C1 segment of cervical spinal cord (tissue), 14 donors: ENCODE measurements at places on chromosomes 12 and 14.

DNA sequence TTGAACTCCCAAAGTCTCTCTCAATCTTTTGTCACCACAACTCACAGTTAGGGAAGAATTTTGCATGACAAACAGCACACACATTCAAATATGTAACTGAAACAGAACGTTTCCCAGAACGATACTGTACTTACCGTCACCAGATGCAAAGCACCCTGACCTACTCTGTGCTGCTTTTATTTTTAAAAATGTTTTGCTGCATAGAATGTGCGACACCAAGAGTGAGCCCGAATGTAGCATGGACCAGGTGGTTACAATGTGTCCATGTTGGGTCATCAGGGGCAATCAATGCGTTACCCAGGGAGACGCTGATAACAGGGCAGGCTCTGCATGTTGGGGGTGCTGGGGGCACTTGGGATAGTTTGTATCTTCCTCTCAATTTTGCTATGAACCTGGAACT lies 14.6 kb upstream of the EIF5 start:
- DNase-seq = no peak

GRCh38 chr12:100027671-100028070 lies 42.9 kb upstream of the ANKS1B start:
- DNase-seq = no peak

- DNase-seq = no peak
Observed at GRCh38 chr12:55425954-55426353, at the start of gene OR6C76. OR6C76 (plus strand) TSS chr12:55426254; CDS start chr12:55426254, 0 bp downstream.

- DNase-seq = no peak
Observed at GRCh38 chr14:22210026-22210425, 379.0 kb downstream of the DAD1 start.

DNA sequence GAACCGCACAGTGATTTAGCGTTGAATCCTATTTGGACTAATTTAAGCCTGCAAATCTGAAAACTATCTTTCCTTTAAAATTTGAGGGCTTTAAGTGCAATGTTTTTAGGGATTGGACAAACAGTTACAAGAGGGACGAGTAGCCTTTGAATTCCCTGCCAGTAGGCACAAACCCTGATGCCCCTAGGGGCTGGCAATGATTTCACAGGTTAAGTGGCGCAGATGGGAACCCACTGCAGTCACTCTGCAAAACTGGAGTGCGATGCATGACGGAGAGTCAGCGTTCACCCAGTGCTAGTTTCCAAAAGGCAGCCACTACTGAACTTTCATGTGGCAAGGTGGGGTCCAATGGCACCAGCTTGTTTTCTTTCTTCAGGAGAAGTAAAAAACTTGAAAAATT lies 99.4 kb upstream of the FRMD6 start:
- DNase-seq = no peak

DNA sequence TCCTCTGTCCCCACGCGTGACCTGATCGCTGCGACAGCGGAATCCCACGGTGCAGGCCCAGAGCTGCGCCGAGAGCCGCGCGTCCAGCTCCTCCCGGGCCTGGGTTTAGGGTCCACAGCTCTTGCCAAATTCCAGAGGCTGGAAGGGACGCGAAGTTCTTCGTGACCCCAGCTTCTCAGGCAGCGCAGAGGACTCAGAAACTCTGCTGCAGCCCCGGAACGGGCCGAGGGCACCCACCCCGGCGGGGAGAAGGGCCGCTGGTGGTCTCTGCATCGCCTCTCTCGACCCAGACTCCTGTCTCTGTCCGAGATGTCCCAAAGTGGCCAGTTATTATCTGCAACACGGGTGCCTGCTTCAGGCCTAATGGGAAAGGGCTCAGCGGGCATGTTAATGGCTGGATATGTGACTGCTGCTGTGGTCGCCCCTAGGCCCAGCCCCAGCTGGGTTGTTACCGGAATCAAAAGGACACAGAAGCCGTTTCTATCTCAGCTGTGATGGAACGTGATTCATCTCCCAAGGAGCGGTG lies 236.4 kb downstream of the VRK1 start:
- DNase-seq = no peak

DNA sequence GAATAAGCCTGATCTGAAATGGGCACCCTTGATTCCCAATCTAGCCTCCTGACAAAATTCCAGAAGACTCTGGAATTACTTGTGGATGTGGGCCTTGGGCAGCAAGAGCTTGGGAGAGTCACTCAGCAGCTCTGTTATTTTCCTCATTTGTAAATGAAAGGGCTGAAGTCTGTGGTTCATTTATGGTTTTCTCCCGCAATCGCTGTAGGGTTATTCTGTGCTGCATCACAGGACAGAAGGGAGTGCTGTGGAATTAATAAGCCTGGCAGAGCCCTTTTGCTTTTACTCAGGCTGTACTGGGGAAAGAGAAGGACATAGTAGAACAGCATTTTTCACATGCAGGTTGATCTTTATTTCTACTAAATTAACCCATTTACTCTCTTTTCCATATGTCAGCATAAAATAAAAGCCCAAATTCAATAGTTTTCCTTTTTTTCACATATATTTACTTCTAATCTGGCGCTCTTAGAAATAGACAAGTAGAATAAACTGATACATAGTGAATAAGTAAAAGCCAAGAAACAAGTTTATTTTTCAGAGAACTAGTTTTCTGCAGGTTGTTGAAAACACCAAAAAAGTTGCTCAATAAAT lies 49.2 kb downstream of the DUSP16 start:
- DNase-seq = no peak

GRCh38 chr12:127355061-127355841 lies 911.7 kb upstream of the TMEM132C start:
- DNase-seq = no peak

DNA sequence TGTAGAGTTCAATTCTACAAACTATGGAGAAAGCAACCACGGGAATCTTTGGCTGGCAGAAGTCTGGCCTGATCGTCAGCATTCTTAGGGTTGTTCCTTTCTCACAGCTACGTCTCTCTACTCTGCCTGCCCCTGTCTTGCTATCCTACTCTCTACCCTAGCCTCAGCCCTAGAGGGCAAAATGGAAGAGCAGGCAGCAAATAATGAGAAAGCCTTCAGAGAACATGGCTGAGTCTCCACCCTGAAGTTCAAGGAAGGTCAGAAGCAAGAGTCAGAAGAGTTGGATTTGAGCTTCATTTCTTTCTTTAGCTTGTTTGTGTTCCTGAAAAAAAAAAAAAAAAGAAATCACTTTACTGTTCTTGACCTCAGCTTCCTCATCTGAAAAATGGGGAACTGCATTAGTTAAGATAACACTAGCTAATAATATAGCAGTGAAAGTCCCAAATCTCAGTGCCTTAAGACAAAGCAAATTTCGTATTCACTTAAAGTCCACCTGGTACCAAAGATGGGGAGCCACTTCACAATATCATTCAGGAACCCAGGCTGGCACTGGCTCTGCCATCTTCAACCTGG lies 50.2 kb upstream of the CCND2 start:
- no peak for DNase-seq

DNA sequence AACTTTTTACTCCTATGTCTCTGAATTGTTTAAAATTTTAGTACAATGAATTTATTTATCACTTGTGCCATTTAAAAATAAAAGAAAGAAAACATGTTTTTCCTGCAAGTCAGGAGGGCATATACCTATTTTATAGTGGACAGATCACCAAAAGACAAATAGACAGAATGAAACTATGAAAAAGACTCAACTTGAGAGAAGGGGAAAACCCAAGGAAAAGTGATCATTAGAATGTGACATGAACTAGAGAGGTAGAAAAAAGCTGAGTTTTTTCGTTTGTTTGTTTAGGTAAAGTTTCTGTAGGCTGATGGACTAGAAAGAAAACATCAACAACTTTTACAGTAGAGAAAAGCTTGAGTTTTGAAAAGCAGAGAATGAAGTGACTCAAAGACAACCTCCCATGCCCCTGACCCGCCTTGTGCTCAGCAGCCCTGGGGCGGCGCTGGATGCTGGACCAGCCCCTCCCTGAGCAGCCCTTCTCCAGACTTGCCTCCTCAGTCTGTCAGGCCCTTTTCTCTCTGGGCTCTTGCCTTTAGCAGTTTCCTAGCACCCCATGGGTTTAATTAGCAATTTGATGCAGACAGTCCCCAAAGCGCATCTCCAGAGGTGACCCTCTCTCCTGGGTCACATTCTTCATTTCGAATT lies 95.1 kb upstream of the ARID2 start:
- no peak for DNase-seq

GRCh38 chr14:52238682-52239081 lies 28.8 kb upstream of the PTGDR start:
- no peak for DNase-seq

DNA sequence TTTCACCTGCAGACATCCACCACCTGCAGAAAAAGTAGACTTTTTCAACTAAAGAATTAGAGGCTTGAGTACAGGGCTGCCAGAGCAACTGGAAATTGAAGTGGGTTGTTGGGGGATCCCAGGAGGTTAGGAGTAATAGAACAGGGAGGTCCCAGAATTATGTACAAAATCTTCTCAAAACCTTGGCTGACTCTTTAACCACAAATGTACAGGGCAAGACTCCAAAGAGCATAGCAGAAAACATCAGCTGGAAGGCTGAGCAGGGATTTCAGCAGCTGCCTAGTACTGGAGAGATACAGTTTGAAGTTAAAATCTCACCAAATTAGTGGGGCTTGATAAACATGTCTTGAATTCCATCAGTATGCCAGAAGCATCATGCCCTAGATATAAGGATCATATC lies 191.6 kb downstream of the CRADD start:
- no peak for DNase-seq

DNA sequence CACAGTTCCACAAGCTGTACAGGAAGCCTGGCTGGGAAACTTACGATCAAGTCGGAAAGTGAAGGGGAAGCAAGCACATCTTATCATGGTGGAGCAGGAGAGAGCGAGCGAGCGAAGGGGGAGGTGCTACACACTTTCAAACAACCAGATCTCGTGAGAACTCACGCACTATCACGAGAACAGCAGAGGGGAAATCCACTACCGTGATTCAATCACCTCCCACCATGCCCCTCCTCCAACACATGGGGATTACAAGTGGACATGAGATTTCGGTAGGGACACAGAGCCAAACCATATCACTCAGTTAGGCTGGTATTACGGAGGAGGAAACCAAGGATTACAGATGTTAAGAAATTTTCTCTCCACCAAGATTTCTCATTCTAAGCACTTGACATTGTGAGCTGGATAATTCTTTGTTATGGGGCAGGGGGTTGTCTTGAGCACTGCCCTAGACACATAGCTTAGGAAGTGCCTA lies 262.0 kb upstream of the G2E3 start:
- DNase-seq = no peak

- DNase-seq = no peak
Observed at GRCh38 chr12:26726956-26727355, 106.0 kb downstream of the ITPR2 start.

GRCh38 chr12:86122846-86123468 lies 133.2 kb downstream of the MGAT4C start:
- no peak for DNase-seq

DNA sequence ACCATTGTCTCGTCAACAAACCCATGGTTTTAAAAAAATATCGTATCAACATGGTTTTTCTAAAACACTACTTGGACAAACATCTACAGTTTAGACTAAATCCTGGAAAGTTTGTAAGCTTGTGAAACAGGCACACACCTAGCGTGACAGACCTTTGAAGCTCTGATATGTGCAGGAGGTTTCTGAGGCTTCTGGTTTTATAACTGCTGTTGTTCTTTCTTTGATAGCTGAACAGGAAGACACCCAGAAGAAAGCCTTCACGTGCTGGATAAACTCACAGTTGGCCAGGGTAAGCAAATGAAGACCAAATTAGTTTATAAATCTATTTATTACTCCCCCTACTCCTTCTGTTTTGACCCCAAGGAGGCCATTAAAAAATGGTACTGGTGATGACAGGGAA lies 87.6 kb downstream of the SYNE2 start:
- no peak for DNase-seq

- DNase-seq = peak; percentile 21
Observed at GRCh38 chr12:69476276-69477017, 6.3 kb downstream of the FRS2 start.

DNA sequence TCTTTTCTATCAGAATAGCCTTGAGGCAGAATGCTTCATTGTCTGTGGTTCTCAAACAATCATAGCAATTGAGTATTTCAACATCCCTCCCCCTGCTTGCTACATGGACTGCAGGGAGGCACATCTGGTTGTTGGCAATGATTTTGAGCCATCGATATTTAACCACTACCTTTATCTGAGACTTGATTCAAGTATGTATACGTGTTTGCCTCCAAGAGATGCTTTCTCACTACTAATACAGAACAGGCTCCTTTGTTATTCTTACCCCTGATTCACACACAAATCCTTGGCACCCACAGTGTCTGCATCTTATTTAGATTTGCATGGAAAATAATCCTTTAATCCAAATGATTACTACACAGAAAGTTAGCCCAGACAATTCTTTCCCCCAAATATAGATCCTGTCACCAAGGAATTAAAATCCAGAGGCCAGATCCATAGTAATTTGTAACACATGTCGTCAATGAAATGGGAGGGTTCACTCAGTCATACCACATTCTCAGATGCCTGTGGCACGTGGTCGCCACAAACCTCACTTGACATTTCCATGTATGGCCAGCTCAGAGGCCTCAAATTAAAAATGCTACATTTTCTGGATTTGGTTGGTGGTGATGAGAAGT lies 199.3 kb downstream of the ITPR2 start:
- no peak for DNase-seq

DNA sequence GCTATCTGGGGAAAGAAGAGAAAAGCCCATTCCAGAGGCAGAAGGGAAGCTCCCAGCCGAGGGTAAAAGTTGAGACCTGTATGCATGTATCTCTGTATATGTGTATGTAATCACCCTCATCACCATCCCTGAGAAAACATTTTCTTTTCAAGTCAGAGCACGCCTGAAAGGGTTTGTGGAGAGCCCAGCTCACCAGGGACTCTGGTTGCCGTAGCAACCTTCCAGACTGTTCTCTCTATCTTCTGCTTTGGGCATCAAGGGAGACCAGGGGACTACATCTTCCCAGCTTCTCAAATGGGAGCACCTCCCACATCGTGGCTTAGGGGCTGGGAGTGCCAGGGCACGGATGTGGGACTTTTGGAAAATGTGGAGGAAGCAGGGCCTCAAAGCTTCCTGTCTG lies 93.5 kb downstream of the GALNT8 start:
- no peak for DNase-seq

GRCh38 chr14:52936437-52936836 lies 14.4 kb downstream of the FERMT2 start:
- no peak for DNase-seq

DNA sequence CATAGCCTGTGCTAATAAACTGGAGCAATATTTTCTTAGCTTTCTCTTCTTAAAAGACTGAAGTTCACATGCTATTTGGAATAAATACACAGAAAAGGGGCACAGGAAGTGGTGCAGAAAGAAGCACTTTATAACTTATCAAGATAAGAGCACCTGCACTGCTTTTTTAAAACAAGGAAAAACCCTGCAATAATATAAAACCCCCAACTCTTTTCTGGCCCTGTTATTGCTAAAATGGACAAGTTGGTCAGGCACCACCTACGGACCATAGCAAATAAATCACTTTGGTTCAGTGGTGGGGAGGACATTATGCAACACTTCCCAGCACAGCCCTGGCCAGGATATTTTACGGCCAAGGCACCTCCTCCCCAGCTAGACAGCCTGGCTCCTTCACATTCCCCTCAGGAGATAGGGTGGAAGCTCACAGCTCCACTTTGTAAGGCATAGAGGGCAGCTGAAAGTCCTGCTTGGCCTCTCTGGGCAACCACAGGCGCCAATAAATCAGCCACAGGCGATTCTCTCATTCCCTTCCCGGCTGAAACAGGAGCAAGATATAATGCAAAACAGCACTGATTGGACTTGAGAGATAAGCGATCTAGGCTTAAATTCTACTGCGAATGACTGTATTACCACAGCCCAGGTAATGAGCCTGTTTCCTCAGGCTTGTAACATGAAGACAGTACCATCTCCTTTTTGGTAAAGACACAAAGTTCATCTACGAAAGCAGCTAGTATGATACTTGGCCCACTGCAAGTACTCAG lies 2.0 kb downstream of the ZBTB25 start:
- DNase-seq = no peak
